ENCODE measurements at places on chromosomes 6 and 20. TPM values are rescaled to one million over a fixed set of nuclear protein-coding genes. Genes with fewer than 3 reads are reported as not detected.

The GPR63 gene
- total RNA-seq: 0.87 TPM

The BCL2L1 gene
- 138 TPM for total RNA-seq

The CDS2 gene
- 33.9 TPM for total RNA-seq

The DEFB132 gene
- not detected for total RNA-seq

The ANKRD66 gene
- total RNA-seq: not detected

GRCh38 chr6:80304014-80304413 lies 197.5 kb downstream of the BCKDHB start:
- peaks cover 10% of the 10 kb centered on the region for H3K36me3 ChIP-seq
- DNase-seq: no peak
- H3K27ac ChIP-seq: no peak overlapping the region
- no peaks in the 10 kb centered on the region for H3K4me1 ChIP-seq
- no peak overlapping the region for H3K4me3 ChIP-seq

DNA sequence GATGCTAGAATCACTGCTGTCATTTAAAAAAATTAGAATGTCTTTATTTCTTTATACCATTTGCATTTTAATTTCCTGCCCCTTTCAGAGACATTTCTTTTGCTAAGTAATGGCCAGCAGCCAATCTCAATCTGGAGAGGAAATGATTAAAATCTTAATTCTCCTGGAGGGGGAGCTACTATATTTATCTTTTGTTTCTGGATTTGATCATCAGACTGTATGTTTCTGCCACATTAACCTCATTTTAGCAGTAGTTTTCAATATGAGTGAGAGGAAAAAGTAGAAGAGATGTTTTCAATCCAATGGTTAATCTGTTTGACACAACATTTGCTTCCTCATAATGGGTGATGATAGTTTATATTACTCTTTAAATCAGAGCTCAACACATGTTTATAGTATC lies 138.0 kb downstream of the FUT9 start:
- no peak overlapping the region for H3K27ac ChIP-seq
- no peaks in the 10 kb centered on the region for H3K4me1 ChIP-seq
- H3K27me3 ChIP-seq: no peaks in the 10 kb centered on the region

GRCh38 chr6:40398034-40398691 lies 189.0 kb downstream of the LRFN2 start:
- no peaks in the 10 kb centered on the region for H3K4me1 ChIP-seq
- H3K27me3 ChIP-seq: no peaks in the 10 kb centered on the region
- no peak overlapping the region for H3K4me3 ChIP-seq
- no peaks in the 10 kb centered on the region for H3K36me3 ChIP-seq

DNA sequence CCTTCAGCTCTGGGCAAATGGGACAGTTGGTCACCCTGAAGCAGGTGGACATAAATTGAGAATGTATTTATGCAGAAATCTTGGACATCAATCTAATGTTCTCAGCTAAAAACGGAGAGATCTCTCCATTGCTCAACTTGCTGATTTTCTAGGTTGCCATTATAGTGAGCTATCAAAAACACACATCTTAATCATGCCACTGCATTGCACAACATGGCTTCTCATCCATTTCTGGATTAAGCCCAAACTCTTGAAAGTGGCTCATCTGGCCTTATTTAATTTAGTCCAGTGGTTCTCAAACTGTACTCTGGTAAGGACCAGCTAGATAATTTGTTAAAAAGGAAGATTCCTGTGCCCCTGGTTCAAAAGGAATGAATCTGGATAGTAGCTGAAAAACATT lies 324.9 kb upstream of the CITED2 start:
- H3K4me1 ChIP-seq: no peaks in the 10 kb centered on the region
- H3K27me3 ChIP-seq: no peaks in the 10 kb centered on the region
- no peak overlapping the region for H3K27ac ChIP-seq
- DNase-seq: no peak

GRCh38 chr6:118980063-118980462 lies 45.1 kb upstream of the MCM9 start:
- no peak overlapping the region for H3K4me3 ChIP-seq
- no peaks in the 10 kb centered on the region for H3K27me3 ChIP-seq
- H3K4me1 ChIP-seq: no peaks in the 10 kb centered on the region
- no peaks in the 10 kb centered on the region for H3K36me3 ChIP-seq

- H3K4me1 ChIP-seq: no peaks in the 10 kb centered on the region
- H3K4me3 ChIP-seq: no peak overlapping the region
- no peak overlapping the region for H3K27ac ChIP-seq
- no peaks in the 10 kb centered on the region for H3K27me3 ChIP-seq
Measured at GRCh38 chr6:120211955-120212792, 862.6 kb upstream of the MAN1A1 start.
